ENCODE measurements at places on chromosomes 6 and 20.
A peak's percentile ranks its signal among the peaks of the same experiment; 100 is the strongest.

DNA sequence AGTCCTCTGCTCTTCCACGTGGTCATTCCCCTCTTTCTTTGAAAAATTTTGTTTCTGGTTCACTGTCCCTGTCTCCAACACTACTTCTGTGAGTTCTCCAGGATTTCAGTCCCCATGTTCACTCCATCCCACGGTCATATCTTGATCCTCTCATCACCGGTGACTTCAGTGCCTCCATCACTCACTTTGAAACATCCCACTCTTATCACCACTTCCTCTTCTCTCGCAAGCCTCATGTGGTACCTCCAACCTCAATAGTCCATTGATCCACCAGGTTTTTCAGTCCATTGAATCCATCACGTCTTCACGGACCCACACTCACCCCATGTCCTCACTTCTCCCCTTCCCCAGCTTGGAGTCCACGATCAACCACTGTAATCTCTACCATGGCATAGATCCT lies 64.8 kb downstream of the CARMIL1 start:
- DNase-seq: no peak

DNA sequence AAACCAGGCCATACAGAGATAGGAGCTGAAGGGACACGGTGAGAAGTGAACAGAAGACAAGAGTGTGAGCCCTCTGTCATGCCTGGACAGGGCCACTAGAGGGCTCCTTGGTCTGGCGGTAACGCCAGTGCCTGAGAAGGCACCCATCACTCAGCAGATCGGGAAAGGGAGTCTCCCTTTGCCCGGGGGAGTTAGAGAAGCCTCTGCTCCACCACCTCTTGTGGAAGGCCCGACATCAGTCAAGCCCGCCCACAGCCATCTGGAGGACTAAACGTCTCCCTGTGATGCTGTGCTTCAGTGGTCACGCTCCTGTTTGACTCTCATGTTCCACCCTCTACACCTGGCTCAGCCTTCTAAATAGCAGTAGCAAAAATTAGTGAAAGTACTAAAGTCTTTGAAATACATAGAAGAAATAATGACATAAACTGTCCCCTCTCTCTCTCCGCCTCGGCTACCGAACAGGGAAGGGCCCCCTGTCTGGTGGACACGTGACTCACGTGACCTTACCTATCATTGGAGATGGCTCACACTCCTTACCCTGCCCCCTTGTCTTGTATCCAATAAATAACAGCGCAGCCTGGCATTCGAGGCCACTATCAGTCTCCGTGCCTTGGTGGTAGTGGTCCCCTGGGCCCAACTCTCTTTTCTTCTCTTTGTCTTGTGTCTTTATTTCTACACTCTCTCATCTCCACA lies 66.7 kb downstream of the RPP21 start:
- peak; percentile 31 for DNase-seq

GRCh38 chr6:11798096-11798495 lies 19.5 kb upstream of the ADTRP start:
- DNase-seq: no peak

- DNase-seq: no peak
These were observed 109.7 kb upstream of the NAA20 start for GRCh38 chr20:19907326-19908056.

- no peak for DNase-seq
These were observed 109.9 kb downstream of the NOL4L start for GRCh38 chr20:32474967-32475811.

GRCh38 chr6:7132398-7133035 lies 24.8 kb downstream of the RREB1 start:
- DNase-seq: no peak

DNA sequence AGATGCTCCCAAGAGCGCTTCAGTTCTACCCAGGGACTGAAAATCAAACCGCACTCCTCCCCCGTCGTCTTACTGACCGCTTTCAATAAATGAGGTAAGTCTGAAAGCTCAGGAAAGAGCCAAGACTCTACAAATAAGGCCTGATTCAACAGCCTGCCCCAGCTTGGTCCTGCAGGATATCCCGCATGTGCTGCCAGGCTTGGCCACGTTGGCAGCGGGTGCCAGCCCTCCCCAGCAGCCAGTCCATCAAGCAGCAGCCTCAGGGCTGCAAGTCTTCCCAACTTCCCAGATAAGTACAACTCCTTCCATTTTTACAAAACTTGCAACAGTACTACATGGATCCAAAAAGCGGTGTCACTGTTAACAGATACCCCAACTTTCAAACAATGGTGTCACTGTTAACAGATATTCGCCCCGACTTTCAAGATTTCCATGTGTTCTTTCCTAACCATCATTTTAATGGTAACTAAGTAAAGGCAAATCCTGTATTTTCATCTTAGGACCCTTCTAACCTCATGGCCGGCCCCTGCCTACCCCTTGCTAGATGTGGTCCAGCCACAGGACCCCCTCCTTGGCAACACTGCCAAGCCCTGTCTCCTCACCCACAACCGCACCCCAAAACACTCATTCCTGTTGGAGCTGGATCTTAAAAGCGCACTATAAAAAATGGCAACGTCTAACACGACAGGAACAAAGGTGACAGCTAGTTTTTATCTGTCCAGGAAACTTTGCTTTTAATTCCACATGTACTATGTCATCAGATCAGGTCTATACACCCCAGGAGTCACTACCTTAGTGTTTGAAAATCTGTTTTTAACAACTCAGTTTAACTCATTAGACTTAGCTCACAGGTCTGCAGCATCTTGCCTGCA lies 28.0 kb downstream of the DIDO1 start:
- no peak for DNase-seq

- DNase-seq: no peak
These were observed 140.1 kb upstream of the BTBD3 start for GRCh38 chr20:11777387-11778205.

- no peak for DNase-seq
These were observed 23.9 kb upstream of the MOXD1 start for GRCh38 chr6:132425176-132425575.

DNA sequence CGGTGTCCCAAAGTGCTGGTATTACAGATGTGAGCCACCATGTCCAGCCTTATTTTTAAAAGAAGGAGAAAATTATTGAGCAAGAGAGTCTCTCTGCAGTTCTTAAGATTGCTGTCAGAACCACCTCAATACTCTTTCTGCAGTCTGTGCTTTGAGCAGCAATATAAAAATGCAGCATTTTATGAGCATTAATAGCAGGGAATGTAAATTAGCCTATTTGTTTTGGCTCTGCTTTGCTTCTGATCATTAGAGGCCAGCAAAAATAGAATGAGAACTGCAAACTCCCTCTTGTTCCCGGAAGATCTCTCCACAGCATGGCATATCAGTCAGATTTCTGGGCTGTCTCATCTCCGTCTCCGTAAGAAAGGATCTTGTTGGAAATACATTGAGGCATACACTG lies 35.8 kb downstream of the C6orf15 start:
- no peak for DNase-seq

DNA sequence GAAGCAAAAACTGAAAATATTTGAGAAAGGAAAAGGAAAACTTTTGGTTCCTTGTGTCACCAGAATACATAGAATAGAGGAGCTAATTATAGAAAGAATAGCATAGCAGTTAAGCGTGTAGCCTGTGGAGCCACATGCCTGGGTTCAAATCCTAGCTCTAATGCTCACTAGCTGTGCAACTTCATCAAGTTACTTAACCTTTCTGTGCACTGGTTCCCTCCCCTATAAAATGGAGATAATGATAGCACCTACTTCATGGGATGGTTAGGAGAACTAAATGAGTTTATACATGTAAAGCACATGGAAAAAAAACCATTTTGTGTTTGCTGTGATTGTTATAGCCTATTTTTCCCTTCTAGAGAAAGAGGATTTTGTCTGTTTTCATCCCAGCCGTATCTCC lies 24.5 kb upstream of the RNGTT start:
- no peak for DNase-seq

DNA sequence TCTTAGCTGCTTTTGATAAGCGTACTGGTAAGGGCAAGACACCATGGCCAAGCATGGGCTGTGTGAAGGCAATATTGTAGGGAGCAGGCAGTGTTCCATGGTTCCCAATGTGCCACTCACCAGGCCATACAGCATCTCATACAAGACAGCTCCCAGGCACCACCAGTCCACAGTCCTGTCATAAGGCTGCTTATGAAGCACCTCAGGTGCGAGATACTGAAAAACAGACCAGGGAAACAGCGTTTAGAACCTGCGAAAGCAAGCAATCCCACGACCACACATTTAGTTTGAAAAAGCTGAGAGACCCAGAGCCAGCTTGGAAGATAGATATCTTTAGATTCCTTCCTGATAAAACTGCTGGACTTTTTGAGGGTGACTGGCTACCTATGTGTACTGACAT lies 119.1 kb upstream of the SLC2A12 start:
- DNase-seq: no peak

DNA sequence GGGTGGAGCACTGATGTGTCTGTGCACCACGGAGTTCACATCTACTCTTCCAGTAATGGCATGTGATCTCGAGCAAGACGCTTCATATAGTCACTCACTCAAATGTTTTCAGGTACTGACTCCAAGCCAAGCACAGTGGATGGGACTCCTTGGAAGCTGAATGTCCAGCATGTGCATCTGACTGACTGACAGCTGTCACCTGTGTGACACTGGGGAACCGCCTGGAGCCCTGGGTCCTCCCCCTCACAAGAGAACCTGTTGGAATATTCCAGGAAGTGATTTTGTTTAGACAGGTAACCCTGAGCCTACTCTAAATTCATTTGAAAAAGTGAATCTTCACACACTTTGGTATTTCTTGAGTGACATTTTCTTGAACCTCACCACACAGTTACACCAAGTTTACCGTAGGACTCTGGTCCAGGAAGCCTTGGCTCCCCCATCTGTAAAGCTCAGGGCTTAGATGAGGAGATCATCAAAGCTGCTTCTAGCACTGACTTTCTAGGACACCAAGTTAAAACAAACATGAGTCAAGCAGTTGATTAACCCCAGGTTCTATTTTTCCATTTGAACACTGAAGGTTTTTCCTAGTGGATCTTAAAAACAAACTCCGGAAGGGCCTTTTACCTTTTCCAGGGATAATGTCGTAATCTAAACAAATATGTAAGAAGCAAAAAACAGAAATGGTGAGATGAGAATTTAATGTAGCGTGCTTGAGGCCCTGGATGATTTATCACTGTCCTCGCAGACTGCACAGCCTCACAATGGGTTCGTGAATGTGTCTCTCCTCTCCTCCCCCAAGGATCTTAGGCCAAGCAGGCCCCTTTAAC lies 50.1 kb downstream of the EDN3 start:
- DNase-seq: no peak

GRCh38 chr20:64137598-64138031 lies 26.6 kb upstream of the MYT1 start:
- DNase-seq: no peak

- no peak for DNase-seq
These were observed 286.1 kb downstream of the RNGTT start for GRCh38 chr6:88677356-88677755.

DNA sequence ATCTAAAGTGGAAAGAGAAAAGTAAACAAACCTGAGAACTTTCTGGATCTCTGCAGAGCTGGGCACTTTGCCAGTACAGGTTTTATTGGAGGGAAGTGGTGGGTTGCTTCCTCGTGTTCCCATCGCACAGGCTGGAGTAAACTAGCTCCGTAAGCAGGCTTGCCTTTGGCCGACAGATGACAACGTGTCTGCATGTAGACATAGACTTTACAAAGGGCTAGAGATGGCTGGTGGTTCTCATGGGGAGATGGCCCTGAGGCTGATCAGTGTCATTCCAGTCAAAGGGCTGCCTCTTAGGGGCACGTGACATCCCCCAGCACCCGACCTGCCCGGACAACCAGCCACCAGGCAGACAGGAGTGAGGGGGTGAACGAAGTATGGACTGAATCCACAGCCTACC lies 98.8 kb downstream of the YTHDF1 start:
- no peak for DNase-seq

GRCh38 chr6:22059126-22059525 lies 237.7 kb downstream of the PRL start:
- DNase-seq: no peak

DNA sequence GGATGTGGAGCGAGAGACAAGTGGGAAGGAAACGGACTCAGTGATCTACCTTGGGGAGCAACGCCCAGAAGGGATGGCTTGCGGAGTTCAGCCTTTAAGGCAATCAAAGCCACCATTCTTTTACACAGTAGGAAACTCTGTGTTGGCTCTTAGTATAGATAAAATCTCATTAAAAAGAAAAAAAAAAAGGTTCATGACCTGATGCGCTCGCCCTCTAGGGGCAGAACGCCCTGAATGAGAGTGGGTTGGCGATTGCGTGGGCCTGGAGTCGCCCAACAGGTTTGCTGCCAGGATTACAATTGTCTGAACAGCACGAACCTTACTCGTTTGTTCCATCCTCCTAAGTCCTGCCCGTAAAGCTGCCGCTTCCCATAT lies 1.2 kb downstream of the TPD52L1 start:
- DNase-seq: no peak

GRCh38 chr6:2731281-2731909 lies 19.3 kb downstream of the MYLK4 start:
- no peak for DNase-seq

GRCh38 chr6:2868637-2869036 lies 27.0 kb upstream of the SERPINB1 start:
- DNase-seq: no peak

- no peak for DNase-seq
These were observed 18.8 kb downstream of the MAP3K4 start for GRCh38 chr6:161010418-161010817.

- DNase-seq: no peak
These were observed 59.2 kb downstream of the PPP1R16B start for GRCh38 chr20:38864662-38865061.

- DNase-seq: no peak
These were observed 9.0 kb upstream of the NCOA6 start for GRCh38 chr20:34834459-34834893.

- no peak for DNase-seq
These were observed 99.3 kb downstream of the LRRC1 start for GRCh38 chr6:53894091-53894490.

DNA sequence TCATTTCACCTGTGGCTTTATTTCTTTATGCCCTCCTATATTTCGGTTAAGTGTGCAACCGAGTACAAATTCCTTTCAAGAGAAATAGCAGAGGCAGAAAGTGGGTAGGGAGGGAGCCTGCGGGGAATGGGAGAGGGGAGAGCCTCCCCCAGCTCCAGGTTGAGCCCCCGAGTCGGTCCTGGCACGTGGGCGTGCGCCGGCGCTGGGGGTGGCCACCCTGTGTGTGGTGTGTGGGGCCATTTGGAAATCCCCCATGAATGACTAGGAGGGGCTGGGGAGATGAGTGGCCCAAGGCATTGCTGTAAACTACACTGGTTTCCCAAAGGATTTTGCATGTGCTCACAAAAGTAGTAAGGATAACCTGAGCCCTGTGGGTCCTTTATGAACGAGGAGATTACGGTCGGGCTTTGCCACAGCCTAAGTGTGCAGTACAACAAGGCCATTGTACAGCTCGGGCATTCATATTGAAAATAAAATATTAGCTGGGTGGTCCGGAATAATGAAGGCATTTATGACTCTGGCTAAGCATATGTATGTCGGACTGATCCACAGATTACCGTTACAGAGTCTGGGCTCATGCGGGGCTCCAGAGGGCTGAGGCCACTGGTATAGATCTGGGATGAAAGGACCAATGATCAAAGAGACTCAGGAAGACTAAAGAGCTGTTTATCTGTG lies 84.5 kb upstream of the RALGAPA2 start:
- DNase-seq: no peak
